ENCODE measurements at places on chromosomes 12 and 14.

DNA sequence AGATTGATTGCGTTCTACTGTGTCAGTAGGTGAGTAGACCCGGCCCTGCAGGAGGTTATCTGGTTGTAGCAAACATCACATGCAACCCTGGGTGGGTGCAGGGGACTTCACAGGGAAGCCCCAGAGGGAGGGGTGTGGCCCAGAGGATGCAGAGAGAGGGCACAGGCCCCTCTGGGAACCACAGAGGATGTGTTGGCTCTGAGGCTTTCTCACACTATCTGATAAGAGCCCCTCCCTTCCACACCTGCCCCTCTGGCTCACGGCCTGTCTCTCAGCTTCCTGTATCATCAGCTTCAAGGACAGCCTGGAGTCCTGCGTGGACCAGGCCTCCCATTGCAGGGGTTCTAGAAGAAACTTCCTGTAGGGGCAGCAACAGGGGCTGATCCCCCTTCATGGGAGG is 101.9 kb downstream of the RIN3 start:
- DNase-seq: no peak

DNA sequence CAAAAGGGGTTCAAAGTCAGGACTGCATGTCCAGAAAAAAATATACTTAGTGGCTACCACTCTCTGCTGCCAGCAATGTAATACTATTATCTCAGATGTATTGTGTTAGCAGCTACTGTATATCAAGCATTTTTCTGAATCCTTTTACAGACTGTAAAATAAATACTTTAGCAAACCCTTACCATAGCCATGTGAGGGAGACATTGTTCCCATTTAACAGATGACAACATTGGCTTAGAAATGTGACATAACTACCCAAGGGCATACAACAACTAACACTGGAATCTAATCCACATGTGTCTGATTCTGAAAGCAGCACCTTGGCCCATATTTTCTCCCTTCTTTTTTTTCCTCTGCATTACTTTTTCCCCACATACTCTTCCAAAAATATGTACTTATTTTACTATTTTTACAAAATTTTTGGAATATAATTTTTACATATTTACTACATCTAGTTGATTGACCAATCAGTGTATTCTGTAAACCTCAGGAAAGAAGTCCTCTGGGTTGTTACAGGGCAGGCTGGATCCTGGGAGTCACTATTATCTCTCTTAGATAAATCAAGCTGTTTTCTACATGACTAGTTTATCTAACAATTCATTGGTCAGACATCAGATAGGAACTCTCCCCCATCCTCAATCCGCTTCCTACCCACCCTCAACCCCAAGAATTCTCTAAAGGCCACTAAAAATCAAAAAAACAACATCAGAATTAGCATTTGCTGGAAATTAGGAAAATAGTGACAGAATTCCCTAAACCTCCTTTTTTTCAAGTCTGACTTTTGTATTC is 154.1 kb downstream of the BTG1 start:
- no peak for DNase-seq

DNA sequence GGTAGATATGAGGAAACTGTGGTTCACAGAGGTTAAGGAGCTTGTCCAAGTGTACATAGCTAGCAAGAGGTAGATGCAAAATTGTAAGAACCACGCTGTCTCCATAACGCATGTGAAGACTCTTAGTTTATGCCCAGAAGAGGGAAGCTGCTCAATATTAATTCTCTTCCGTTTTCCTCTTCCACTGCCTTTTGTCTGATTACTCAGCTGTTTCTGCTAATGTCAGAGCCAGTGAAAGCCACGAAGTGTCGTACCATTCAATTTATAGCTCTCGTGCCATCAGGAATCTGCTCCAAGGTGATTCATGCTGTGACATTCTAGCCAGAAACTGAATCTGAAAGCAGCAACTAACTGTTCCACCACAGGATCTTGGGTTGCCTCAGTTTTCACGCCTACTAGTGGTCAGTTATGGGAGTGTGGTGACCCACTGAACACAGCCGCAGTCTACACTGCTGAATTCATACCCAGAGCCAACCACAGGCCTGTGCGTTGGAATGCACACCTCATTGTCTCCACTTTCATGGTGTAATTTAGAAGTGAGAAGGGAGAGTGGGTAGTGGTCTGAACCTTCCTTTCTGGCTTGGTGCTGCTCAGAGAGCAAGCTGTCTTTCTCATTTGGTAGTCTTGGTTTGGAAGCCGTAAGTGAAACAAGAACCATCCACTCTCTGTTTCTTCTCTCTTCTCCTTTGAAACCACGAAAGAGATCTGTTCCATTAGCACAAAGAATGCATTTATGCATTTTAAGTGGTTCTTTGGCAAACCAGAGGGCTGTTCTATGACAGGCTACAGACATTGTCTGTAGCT is 74.2 kb upstream of the NAP1L1 start:
- no peak for DNase-seq

GRCh38 chr12:11962860-11963259 is 107.9 kb upstream of the BCL2L14 start:
- DNase-seq: no peak

DNA sequence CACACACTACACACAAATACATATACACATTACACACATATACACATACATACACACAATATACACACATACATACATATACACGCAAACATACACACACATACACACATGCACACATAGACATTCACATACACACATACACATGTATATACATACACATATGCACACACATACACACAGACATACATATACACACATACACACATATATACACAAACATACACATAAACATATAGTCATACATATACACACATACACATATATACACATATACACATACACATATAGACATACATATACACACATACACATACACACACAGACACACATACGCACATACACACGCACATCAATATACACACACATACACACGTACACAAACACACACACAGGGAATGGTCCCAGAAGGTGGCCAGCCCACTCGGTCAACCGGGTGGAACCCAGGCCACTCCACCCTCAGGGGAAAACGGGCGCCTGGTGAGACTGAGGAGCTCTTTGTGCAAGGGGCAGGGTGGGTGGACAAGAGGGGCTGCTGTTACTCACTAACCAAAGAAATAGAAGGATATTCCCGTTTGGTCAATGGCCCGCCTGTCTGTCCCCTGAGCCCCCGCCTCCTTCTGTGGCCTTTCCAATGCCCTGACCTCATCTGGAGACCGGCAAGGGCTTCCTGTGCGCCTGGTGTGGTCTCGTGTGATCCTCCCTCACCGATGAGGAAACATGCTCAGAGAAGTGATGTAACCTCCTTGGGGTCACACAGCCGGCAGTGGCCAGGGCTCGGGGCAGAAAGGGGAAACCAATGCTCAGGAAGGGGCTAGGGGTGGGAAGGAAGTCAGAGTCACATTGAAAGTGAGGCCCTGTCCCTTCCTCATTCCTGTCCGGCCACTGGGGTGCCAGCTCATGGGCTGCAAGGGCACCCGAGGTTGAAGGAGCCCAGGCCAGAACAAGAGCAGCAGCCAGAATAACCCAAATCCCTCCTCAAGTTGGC is 5.3 kb downstream of the TRPV4 start:
- DNase-seq: no peak

DNA sequence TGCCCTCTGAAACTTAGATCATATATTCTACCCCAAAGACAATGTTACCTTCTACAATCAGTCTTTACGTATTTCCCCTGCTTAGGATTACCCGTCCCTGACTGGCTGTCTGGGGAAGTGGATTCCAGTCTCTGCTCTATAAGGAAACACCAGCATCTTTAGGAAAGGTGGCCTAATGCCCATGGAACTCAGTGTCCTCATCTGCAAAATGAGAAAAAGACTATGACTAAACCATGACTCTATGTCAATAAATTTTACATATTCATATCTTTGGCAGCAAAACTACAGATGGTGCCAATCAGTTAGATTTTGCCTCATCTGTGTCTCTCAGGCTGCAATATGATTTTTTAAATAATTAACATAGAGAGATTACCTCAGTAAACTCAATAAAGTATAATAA is 133.8 kb downstream of the ITPR2 start:
- DNase-seq: no peak

- DNase-seq: no peak
These were observed 476.3 kb downstream of the LRIG3 start for GRCh38 chr12:58443981-58444371.

- no peak for DNase-seq
These were observed 218.1 kb downstream of the MON2 start for GRCh38 chr12:62684570-62685295.

GRCh38 chr14:83425706-83426105 is 1892.1 kb upstream of the SEL1L start:
- no peak for DNase-seq

- no peak for DNase-seq
These were observed 28.8 kb downstream of the HECTD4 start for GRCh38 chr12:112353393-112353792.

GRCh38 chr12:67531501-67531900 is 117.0 kb upstream of the DYRK2 start:
- no peak for DNase-seq

DNA sequence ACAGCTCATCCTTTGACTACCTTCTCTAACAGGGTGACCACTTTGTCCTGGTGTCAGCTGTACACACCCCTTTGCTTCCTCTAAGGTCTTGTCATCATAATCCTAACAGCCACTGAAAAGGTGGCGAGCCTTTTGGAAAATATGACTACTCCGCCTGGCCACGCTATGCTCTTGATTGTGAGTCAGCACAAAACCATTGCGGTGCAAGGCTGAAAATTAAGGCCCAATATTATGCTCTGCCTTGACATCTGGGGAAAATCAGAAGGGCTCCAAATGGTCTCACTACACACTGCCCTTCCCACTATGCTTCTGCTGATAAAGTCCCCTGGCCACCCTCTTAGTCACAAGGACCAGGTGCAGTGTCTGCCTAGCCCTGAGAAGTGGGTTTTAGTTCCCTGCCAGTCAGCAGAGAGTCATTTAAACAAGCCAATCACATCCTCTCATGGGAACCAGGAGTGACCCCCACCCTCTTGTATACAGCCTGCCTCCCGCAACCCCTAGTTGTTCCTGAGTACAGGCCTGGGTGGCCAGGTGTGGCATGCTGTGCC is 34.3 kb downstream of the FGD6 start:
- DNase-seq: no peak

- DNase-seq: no peak
These were observed 25.4 kb upstream of the ALDH2 start for GRCh38 chr12:111741235-111741812.

- DNase-seq: peak; percentile 50
These were observed 11.5 kb downstream of the RITA1 start for GRCh38 chr12:113196990-113197389.

- DNase-seq: no peak
These were observed 58.1 kb upstream of the DIO2 start for GRCh38 chr14:80269353-80269925.

DNA sequence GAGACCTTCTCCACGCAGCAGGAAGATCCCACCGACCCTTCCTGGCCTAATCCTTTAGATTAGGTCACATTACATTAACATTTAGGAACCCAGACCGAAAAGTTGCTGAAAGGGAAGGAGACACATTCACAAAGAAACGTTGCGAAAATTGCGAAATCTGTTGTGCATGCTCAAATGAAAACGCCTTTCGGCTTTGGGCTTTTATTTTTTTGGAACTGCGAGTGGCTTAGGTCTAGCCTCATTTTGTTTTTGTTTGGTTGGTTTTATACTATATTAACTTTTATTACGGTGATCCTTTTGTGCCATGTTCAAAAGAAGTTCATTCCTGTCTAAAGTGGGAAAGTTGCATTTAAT is 1.5 kb downstream of the MYF6 start:
- DNase-seq: no peak

DNA sequence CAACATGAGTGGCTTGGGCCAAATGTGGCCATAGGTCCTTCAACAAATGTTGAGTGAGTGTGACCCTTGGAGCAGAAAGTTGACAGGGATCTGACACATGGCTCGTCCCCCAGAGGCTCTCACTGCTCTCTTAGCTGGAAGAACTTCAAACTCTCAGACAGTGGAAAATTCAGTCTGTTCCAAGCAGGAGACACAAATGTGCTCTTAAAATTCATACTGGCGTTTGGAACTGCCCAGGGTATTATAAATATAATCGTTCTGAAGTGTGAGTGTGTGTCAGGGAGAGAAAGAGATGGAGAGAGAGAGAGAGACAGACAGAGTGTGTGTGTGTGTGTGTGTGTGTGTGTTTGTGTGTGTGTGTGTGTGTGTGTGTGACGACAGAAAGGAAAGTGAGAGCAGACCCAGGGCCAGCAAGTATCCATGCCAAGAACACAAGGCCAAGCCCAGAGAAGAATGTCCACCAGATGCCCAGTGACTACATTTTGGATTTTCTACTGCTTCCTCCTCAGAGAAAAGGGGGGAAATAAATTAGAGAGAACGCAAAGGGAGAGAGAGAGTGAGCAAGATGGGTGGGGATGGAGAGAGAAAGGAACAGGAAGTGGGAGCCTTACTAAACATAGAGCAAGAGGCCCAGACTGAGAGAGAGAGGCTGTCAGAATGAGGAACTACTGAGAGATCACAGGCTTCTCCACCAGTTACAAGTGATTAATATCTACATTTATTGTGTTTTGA is 193.6 kb upstream of the NUDT4 start:
- no peak for DNase-seq

GRCh38 chr14:102189874-102190273 is 50.2 kb downstream of the WDR20 start:
- DNase-seq: no peak

- no peak for DNase-seq
These were observed 73.5 kb downstream of the ARMH4 start for GRCh38 chr14:58078471-58078870.

DNA sequence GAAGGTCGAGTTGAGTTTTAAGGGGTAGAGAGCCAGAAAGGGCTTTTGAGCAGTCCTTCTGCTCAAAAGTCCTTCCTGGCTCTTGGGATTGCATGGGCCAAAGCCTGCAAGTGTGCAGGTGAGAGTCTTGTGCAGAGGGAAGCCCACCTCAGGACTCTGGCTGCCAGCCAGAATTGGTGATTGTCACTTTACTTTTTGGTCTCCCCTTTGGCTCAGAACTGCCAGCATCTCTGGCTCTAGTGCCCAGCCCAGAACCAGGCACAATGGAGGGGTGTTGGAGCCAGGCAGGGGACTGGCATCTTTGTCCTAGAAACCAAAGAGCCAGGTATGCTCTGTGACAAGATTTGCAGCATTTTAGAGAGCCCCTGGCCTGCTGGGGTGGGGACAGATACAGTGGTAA is 23.5 kb downstream of the FAM222A start:
- DNase-seq: no peak

DNA sequence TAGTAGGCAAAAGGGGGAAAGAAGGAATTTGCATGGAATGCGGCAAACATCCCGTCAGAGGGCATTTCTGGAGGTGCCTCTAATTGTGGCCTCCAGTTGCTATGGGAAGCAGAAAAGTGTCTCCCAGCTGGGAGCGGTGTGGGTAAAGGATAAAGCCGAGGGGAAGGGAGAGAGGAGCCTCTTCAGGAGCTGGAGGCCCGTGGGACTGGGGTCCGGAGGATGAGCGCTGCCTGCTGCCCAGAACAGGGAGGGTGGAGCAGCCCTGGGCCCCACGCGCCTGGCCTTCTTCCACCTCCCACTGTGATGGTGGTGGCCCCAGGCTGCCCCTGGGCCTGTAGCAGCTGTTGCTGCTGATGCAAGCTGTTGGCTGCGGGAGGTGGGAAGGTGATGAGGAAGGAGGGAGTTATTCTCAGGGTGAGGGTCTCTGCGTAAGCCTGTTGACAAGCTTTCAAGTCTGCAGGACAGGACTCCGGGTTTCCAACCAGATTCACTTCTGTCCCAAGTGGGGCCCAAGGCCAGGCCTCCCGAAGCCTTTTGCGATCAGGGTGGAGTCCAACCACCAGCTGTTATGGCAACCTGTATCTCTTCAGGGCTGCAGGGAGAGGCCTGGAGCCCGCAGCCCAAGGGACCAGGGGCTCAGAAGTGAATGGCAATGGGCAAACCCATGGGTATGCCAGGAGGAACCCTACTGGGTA is 19.1 kb upstream of the PGF start:
- no peak for DNase-seq

- DNase-seq: no peak
These were observed 2.5 kb upstream of the CELA1 start for GRCh38 chr12:51349026-51349425.

Measured in NCI-H446 treated with DMSO at 0.1 percent for 48 hours (cell line).